ENCODE measurements at places on chromosomes 1 and 21.

DNA sequence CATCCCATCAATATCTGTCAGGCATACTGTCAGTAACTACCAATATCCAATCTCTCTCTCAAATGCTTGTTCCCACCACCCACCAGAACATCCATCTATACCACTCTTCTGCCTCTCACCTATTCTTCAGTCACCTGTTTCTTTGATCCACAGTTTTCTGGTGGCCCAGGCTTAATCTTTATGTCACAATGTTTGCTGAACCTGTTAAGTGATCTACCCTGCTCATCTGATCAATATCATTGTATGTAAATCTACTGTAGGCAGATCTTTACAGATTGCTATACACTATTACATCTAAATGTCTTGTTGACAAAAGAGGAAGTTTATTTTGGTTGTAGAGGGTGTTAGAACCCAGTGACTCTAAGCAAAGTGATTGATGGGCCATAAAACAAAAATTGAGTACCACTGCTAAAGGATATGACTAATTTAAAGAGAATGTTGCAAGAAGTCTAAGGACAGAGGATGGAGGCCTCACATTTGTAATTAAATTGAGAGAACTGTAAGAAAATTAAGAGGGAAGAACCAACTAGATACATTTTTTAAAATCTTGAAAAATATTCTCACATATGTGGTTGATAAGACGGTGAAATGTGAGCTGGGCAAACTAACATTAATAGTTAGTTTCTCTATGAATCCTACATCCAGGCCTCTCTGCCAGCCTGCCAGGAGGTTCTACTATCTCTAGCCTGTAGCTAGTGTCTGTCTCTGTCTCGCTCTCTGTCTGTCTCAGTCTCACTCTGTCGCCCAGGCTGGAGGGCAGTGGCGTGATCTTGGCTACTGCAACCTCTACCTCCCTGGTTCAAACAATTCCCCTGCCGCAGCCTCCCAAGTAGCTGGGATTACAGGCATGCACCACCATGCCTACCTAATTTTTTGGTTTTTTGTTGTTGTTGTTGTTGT is 34.1 kb downstream of the EGLN1 start:
- DNase-seq: no peak

DNA sequence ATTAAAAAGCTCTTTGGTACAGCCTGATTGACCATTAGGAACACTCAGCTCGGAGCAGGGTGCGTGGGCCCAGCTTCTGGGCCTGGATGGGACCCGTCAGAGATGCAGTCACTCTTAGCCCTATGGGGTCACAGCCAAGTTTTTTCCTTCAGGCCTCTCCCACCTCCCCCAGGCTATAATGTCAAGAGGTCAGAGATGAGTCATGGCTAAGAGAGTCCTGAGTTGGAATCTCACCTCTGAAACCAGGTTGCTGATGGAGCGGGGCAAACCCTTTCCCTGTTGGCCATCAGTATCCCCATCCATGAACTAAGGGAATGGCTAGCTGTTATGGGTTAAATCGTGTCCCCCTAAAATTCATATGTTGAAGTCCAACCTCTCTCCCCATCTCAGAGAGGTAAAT is 195.9 kb upstream of the POU3F1 start:
- DNase-seq: no peak

DNA sequence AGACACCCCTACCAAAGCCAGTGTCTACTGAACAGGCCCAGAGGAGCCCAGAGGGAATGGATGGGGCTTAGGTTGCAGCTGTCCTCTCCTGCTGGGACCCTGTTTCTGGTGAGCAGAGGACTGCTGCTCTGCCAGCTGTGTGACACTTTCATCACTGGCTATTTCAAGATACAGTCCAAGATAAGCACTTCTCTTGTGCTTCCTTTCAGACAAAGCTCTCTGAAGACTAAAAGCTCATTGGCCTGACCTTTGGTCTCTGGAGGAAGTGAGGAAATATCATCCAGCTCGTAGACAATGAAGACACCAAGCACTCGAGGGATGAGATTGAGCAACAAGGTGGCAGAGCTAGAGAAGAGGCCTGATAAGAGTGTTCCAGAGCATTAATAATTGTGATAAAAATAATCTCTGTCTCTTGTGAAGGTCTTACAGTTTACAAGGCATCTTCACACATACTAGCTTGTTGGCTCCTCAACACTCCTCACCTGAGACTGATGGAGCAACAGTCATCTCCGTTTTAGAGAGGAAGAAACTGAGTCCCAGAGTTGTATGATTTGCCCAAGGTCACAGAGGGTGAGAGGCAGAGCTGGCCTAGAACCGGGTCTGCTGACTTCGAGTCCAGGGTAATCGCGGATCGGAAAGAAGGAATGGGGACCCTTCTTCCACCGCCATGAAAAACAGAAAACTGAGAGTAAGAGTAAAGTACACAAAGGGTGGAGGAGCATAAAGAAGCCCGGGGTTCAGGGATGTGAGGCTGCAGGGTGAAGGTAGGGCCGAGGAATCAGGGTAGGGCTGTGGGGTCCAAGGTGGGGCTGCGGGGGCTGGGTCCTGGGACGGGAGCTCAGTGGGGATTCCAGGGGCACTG is 666 bp downstream of the PAFAH2 start:
- peak; percentile 77 for DNase-seq

GRCh38 chr21:34889320-34889675 is 159.8 kb downstream of the RUNX1 start:
- peak; percentile 78 for DNase-seq

DNA sequence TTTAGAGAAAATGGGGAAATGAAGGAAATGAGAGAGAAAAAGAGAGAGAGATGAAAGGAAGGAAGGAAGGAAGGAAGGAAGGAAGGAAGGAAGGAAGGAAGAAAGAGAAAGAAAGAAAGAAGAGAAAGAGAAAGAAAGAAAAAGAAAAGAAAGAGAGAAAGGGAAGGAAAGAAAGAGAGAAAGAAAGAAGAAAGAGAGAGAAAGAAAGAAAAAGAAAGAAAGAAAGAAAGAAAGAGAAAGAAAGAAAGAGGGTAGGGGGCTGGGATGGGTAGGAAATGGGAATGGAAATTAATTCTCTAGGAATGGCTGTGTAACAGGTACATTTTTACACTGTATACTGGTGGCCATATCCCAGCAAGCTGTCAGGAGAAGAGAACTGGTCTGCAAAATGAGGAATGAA is 4.3 kb upstream of the SH2D1B start:
- DNase-seq: no peak

Data from adipocyte (in vitro differentiated cells).